ENCODE measurements at places on chromosomes 5 and 9.

DNA sequence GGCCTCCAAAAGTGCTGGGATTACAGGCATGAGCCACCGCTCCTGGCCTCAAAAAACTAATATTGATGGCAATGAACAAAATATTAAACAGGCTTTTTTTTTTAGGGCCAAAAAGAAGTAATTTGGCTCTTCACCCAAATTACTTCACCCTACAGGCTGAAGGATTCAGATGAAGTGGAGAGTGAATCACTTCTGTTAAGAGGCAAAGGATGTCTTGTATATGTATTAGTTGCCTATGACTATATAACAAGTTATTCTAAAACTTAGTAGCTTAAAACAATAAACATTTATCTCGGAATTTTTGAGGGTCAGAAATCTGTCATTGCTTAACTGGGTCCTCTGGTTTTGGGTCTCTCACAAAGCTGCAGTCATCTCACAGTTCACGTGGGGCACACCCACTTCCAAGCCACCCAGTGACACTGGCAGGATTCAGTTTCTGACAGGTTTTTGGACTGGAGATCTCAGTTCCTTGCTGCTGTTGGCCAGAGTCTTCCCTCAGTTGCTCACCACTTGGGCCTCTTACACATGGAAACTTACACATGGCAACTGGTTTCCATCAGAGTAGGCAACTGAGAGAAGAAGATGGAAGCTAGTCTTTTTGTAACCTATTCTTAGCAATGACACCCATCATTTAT lies 66.7 kb downstream of the IQGAP2 start:
- no peak for DNase-seq

GRCh38 chr9:7478646-7479045 lies 320.9 kb downstream of the DMAC1 start:
- DNase-seq, result no peak

- no peak for DNase-seq
Observed at GRCh38 chr9:124752967-124753366, 18.1 kb downstream of the NR6A1 start.

GRCh38 chr5:83827111-83827557 lies 106.5 kb upstream of the HAPLN1 start:
- no peak for DNase-seq

DNA sequence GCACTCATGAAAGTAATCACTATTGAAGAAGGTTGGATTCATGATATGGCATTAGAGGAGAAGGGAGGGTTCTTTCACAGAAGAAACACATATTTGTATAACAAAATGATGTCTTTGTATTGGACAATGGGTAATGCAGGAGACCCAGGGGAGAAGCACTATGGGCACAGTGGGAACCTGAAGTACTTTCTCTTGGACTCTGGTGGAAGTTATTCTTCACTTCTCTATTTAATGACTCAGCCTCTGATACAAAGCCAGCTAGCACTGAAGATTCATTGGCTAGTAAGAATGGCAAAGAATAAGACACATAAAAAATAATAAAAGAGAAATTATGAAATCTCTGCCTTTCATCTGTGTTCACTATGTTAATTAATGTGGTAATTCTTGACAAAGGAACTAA lies 149.9 kb upstream of the PRR16 start:
- DNase-seq, result no peak

GRCh38 chr5:121006217-121006616 lies 542.1 kb downstream of the PRR16 start:
- DNase-seq, result no peak

DNA sequence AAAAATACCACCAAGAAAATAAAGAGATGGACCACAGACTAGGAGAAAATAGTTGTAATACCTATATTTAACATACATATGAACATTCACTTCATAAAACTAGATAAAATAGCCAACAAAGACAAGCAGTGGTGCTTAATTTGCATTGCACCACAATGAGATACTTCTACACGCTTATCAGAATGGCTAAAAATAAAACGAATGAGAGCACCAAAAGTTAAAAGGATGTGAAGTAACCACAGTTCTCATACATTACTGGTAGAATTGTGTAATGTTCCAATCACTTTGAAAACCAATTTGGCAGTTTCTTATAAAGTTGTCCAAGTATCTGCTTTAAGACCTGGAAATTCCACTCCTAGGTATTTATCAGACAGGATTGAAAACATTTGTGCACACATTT lies 198.9 kb upstream of the SGCD start:
- DNase-seq, result no peak

- DNase-seq, result no peak
Observed at GRCh38 chr9:28801144-28801799, 1228.0 kb upstream of the C9orf72 start.

DNA sequence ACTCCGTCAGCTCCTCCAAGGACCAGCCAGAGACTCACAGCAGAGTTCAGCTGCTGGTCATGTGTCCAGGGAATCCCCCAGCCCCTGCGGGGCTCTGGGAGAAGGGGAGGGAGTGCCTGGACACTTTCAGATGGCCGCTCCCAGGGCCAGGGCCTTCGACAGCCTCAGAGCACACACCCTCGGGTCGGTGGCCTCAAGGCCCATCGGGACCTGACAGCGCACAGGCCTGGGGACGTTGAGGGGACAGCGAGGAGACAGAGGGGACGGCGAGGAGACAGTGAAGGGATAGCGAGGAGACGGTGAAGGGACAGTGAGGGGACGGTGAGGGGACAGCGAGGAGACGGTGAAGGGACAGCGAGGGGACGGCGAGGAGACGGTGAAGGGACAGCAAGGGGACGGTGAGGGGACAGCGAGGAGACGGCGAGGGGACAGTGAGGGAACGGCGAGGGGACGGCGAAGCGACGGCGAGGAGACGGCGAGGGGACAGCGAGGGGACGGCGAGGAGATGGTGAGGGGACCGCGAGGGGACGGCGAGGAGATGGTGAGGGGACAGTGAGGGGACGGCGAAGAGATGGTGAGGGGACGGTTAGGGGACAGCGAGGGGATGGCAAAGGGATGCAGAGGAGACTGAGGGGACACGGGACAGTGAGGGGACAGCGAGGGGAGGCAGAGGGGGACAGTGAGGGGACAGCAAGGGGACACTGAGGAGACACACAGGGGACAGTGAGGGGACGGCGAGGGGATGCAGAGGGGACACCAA lies 47.3 kb downstream of the SLC12A7 start:
- no peak for DNase-seq

- no peak for DNase-seq
Observed at GRCh38 chr9:135851748-135852147, 55.6 kb downstream of the CAMSAP1 start.

GRCh38 chr9:108316630-108317029 lies 539.2 kb downstream of the ACTL7B start:
- DNase-seq, result no peak

DNA sequence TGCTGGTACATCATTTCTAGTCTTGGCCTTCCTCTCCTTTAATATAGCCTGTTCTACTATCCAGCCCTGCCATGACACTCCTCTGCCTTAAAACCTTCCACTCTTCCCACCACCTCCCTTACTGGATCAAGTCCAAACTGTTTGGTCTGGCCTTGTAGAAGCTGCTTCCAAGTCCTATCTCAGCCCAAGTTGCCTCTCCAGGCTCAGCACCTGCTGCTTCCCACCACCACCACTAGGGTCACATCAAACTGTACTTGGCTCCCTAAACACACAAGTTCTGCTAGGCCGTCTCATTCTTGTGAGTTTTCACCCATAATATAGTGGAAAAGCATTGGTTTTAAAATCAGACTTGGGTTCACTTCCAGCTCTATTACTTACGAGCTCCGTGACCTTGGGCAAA lies 1.4 kb downstream of the NDUFA8 start:
- DNase-seq, result peak; percentile 45

GRCh38 chr5:43190755-43191603 lies 1.0 kb upstream of the NIM1K start:
- DNase-seq, result no peak

DNA sequence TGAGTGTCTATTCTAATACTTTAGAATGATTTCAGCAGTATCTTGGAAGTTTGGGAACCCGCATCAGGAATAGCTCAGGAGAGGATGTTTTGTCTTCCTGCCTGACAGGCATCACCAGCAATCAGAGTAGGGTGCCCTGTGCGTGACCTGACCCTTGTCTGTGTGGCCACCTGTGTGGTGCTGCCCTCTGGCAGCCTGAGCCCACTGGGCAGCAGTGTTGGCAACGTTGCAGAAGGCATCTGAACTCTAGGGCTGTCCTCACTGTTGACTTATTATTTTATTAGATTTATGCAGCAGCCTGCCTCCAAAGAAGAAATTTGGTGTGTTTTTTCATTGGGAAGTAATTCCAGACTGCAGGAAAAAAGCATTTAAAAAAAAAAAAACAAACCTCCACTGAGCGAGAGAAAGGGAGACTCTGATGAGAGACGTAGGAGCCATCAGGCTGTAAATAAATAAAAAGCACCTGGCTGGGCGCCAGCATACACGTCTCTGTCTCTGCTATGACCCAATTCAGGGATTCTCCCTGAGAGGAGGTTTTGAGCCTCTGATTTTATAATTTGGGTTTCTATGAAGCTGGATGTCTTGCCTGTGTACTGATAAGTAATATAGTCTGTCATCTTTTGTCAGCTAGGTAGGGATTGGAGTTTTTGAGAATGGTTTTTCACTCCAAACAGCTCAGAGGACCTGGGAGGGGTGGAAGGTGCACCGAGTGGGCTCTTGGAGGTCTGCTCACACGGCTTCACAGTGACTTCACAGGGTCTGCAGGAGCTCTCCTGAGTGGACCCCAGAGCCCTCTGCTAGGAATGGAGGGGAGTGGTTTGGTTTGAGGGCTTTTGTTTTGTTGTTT lies 49.0 kb downstream of the FAM78A start:
- no peak for DNase-seq

DNA sequence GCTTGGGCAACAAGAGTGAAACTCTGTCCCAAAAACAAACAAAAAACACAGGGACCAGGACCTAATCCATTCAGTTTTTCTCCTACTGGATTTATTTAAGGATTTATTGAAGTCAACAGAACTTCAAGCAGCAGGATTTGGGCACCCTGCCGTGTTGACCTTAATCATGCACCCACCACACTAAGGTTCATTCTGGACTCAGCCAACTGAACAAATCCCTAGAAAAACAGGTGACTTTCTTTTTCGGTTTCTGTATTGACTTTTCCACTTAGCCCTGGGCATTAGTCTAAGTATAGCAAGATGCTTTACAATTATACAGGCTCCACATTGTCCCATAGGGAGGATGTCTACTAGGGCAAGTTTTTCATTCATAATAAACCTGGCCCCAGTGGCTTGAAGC lies 30.0 kb downstream of the ZNF131 start:
- DNase-seq, result no peak

- no peak for DNase-seq
Observed at GRCh38 chr9:69888856-69889585, 68.4 kb downstream of the CFAP95 start.

DNA sequence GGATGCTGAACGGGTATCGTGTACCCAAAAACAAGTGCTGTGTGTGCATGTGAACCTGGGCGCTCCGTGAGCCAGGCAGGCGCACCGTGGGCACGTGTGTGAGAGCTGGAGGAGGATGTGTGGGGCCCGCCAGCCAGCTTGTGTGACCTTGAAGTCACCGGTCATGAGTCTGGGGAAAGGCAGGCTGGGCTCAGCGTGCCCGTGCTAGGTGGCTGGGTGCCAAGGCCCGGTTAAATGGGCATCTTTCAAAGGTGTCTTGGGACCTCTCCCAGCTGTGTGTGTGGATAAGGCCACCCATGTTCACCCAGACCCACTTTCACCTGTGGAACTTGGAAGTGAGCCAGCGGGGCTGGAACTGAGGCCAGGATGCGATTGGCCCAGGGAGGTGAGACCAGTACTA lies 3.4 kb downstream of the KCNT1 start:
- DNase-seq, result no peak

- no peak for DNase-seq
Observed at GRCh38 chr5:58455480-58455879, 4.4 kb downstream of the PLK2 start.

DNA sequence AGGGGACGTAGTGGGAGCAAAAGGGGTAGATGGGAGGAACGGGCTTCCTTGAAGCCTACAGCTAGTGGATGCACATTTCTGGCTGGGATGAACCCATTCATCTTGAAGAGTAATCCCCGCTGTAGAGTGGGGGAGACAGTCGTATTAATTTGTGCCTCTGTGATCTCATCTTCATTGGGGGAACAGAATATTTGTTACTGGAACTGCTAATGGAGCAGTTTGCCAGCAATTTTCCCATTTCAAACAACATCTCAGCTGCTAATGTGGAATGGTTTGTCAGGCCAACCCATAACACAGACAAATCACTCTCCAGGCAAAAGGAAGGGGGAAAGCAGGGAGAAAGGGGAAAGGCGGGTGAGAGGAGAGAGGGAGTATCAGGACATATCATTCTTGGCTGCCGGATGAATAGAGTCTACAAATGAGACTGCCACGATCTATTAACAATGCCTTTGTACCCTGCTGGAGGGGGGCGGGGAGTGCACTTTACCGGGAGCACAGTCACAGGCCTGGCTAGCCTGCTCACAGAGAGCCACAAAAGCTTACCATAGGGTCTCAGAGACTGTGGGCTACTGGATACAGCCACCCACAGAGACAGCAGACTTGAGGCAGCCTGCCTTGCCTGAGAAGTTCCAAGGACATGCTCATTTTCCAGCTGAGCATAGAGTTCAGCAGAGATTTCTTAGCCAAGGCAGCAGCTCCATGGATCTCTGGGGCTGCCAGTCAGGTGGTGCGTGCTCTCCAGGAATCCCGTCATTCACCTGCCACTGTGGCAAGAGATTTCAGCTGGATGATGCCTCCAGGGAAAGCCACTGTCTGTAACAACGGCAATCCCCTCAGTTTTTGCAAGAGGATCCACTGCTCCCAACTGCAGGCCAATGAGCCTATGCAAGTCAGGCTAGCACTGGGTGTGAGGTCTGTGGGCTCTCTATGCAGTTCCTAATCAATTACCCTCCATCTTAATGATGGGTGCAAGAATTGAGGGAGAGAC lies 217.7 kb upstream of the PANK3 start:
- no peak for DNase-seq

GRCh38 chr9:131167146-131167692 lies 41.8 kb downstream of the NUP214 start:
- no peak for DNase-seq

- DNase-seq, result no peak
Observed at GRCh38 chr5:33470544-33470943, 29.8 kb downstream of the TARS1 start.

- DNase-seq, result no peak
Observed at GRCh38 chr9:4510546-4511322, 20.5 kb downstream of the SLC1A1 start.

- DNase-seq, result no peak
Observed at GRCh38 chr5:130260481-130260880, 356.2 kb downstream of the CHSY3 start.

DNA sequence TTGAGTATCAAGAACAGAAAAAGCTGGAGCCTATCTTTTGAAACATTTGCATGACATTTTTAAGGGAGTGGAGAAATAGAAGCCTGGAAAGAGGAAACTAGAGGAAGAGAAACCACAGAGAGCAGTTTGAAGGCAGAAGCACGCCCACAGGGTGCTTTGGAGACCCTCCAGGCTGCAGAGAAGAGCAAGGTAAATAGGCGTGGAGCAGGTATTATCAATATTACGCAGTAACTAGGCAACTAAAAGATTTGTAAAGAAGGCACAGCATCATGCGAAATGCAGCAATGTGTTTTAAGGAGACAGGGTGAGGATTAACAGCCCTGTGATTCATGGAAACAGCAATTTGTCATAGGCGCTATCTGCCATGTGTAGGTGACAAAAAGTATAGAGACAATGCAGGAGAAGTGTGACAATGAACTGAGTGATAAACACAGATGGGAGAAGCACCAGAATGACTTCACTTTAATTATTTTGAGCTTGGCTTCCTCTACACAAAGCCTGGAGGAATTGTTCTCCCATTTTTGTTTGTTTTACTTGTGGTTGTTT lies 281.2 kb downstream of the BRINP1 start:
- no peak for DNase-seq

GRCh38 chr5:141763541-141763940 lies 81.5 kb upstream of the ARAP3 start:
- no peak for DNase-seq

- DNase-seq, result peak; percentile 44
Observed at GRCh38 chr9:130835441-130836298, 616 bp downstream of the ABL1 start.

Measured in activated CD8-positive, alpha-beta T cell treated with anti-CD3 and anti-CD28 coated beads, Interleukin-2, amount 10 ng/mL, durations not matched to agents 7 days and 5 days (primary cell).